Fibroblast of villous mesenchyme (primary cell): ENCODE measurements at places on chromosomes 7 and 10. TPM values are rescaled to one million over a fixed set of nuclear protein-coding genes. Genes with fewer than 3 reads are reported as not detected.

C10orf105 gene
- under 0.01 TPM in 1 of 2 replicates, not detected in the other for total RNA-seq

MYO3A gene
- total RNA-seq = not detected in 2 replicates

TLX1 gene
- not detected in 2 replicates for total RNA-seq

CDC14C gene
- total RNA-seq = under 0.01 TPM in 1 of 2 replicates, not detected in the other

IQCE gene
- total RNA-seq = 13.2 and 13.4 TPM in 2 replicates

TMEM273 gene
- not detected in 2 replicates for total RNA-seq

GRCh38 chr7:99143521-99143852, 421 bp downstream of the SMURF1 start:
- DNase-seq = no peak

DNA sequence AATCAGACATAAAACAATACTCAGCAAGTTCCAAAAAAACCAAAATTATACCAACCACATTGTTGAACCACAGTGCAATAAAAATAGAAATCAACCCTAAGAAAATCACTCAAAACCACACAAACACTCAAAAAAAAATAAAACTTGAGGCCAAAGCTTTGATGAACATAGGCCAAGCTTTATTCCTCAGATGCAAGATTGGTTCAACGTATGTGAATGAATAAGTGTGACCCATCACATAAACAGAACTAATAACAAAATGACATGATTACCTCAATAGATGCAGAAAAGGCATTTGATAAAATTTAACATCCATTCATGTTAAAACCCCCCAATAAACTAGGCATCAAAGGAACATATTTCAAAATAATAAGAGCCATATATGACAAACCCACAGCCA, 506.1 kb upstream of the FZD8 start:
- DNase-seq = no peak

DNA sequence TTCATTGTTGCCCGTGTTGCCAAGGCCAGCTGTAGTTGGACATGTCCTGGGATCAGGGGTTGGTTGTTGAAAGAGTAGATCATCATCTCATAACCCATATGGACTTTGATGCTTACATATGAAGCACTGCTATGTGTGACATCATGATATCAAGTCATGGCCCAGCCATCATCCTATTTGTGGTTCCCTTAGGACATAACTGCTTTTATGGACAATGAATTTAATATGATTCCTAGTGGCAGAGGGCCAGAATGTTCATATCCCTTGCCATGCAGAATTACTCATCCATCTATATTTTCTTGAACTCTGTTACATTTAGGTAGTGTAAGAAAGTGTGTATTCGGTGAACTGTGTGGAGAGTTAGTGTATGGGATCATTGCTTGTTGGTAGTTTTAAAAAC, 343.9 kb upstream of the LRGUK start:
- no peak for DNase-seq

DNA sequence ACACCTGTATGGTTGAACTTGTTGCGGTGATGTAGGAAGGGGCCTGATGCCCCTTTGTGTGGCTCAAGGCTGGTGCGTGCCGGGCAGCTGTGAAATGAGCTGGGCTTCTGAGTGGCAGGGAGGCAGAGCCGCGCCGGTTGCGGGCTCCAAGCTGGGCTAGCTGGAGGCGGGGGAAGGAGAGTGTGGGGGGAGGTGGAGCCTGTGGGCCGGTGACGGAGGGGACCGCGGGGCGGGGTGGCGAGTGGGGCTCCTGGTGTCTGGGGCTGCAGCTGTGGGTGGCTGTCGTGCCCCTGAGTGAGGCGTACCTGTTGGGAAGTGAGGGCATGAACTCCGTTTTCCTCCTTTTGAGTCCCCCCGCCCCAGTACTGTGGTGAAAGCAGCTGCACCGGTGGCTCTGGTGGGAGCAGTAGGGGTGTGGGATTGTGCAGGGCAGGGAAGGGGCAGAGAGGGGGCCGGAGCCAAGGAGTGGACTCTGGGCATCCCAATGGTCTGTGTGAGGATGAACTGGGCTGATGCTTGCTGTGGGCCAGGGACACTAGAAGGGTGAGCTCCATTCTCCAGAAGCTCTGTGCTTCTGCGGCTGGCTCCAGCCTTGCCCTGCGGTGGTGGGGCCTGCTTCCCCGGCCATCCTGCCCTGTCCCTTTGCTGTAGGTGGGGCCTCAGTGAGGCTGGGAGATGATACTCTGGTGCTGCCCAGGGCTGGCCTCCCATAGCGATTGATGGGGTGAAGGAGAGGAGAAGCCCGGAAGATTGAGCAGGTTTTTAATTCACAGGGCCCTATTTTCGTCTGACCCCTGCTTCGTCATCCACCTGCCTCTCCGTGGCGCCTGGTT, 41.7 kb downstream of the INPP5A start:
- DNase-seq = no peak

DNA sequence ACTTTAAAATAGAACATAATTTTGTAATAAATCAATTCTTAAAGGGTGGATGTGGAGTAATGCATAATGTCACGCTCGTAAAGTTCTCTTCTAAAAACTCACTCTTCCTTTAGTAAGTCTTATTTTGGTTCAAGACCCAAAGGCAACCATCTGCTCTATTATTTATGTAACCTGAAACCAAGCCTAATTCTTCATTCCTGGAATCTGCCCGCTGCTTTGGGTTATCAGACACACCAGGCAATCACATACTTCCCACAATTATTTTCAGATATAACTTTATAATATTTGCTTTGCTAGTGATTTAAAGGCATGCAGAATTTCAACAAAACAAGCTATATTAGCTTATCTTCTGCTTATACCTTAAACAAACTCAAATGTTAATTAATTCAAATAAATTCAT, 39.0 kb downstream of the RAB11FIP2 start:
- no peak for DNase-seq

GRCh38 chr7:128240696-128241386, at the start of gene LEP:
TSS of gene LEP (plus strand) at chr7:128241278. CDS start at chr7:128252019, 10,741 bp downstream.
- no peak for DNase-seq

GRCh38 chr7:141258559-141258958, 184.7 kb downstream of the TMEM178B start:
- DNase-seq = no peak
